T-cell (primary cell): ENCODE measurements at places on chromosomes 3 and 15.
A peak's percentile ranks its signal among the peaks of the same experiment; 100 is the strongest.

DNA sequence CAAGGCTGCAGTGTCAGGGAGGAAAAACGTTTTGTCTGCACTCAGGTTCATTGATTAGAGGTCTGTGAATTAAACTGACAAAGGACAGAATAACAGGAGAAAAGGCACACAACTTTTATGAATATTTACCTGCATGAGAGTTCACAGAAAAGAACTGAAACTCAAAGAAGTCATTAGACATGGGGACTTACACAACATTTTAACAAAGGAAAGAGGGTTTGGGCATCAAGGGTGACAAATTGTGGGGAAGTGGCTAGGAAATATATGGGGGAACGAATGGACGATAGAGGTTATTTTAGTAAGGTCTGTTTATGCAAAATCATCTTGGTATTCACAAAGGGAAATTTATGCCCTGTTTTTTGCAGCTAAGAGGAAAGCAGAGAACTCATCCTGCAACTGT is 65.6 kb upstream of the C15orf39 start:
- H3K36me3 ChIP-seq = no peaks in the 10 kb centered on the region
- no peak overlapping the region for H3K27ac ChIP-seq
- no peaks in the 10 kb centered on the region for H3K27me3 ChIP-seq

DNA sequence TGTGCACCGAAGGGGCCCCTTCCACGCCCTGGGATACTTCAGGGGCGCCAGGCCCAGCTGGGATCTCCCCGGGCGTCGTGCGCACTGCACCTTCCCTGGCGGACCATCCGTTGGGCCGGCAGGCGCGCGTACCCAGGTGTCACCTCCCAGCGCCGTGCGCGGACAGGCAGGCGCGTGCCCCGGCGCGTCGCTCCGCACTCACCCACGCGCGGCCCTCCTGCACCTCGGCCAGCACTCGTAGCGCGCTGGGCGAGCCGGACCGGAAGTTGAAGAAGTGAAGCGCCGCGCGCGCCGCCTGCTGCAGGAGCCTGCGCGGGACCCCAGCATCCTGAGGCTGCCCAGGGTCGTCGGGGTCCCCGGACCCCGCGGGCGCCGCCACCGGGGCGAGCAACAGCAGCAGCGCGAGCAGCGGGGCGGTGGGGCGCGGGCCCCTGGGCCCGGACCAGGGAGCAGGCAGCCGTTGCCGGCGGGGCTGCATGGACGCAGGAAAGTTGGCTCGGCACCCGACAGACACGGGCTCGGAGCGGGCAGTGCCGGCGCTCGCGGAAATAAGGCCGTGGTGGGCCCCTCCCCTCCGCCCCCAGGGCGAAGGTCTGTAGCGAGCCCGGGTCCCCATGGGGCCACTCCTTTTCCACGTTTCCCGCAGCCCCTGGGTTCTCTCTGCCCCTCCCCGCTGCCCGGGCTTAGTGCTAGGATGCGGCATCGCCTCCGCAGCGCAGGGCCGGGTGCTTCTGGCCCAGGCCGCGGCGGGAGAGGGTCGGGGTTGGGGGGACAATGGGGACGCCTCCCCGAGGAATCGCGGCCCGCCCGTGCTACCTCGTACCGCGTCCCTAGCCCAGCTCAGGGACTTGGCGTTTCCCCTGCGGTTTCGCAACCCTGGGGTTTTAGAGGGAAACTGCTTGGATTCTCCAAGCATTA is at the start of gene RARRES1:
TSS of gene RARRES1 (minus strand) at position 520 of the 918 bp plus-strand sequence. CDS start at position 478, 42 bp downstream.
- peak within 1 kb of the TSS; percentile 27 for H3K4me3 ChIP-seq
- H3K27me3 ChIP-seq = peaks cover 26% of the 10 kb centered on the region
- peaks cover 4% of the 10 kb centered on the region for H3K36me3 ChIP-seq

GRCh38 chr3:129013491-129013891 is 12.4 kb downstream of the EFCC1 start:
- H3K36me3 ChIP-seq = no peaks in the 10 kb centered on the region
- no peak overlapping the region for H3K4me3 ChIP-seq
- H3K27ac ChIP-seq = no peak overlapping the region
- H3K27me3 ChIP-seq = no peaks in the 10 kb centered on the region
- peaks cover 26% of the 10 kb centered on the region for H3K4me1 ChIP-seq
- DNase-seq = no peak

- H3K4me1 ChIP-seq = peaks cover 61% of the 10 kb centered on the region
- no peaks in the 10 kb centered on the region for H3K36me3 ChIP-seq
- no peak for DNase-seq
- H3K27me3 ChIP-seq = no peaks in the 10 kb centered on the region
- H3K27ac ChIP-seq = peak overlapping the region; percentile 74
- no peak overlapping the region for H3K4me3 ChIP-seq
These were observed 15.6 kb downstream of the KAT2B start for GRCh38 chr3:20055842-20056241.

DNA sequence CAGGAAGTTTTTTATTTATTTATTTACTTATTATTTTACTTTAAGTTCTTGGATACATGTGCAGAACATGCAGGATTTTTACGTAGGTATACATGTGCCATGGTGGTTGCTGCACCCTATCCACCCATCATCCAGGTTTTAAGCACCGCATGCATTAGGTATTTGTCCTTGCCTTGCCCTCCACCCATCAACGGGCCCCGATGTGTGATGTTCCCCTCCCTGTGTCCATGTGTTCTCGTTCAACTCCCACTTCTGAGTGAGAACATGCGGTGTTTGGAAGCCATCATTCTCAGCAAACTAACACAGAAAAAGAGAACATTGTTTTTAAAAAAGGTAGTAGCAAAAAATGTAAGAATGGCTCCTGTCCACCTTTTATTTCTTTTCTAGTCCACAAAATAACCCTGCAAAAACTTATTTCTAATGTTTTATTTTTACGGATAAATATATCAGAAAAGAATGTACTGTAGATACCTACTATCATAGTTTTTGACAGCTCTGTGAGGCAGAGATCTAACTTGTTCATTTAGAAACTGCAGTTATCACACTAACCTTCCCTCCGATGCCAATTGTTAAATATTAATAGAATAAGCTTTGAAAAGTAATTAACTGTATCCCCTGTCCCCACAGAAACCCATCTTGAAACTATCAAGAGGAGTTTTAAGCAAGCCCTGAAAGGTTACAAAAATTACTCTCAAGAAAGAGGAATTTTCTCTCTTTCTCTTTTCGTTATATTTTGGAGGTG is 189.2 kb downstream of the LPP start:
- no peaks in the 10 kb centered on the region for H3K36me3 ChIP-seq
- no peak overlapping the region for H3K27ac ChIP-seq
- H3K27me3 ChIP-seq = no peaks in the 10 kb centered on the region

DNA sequence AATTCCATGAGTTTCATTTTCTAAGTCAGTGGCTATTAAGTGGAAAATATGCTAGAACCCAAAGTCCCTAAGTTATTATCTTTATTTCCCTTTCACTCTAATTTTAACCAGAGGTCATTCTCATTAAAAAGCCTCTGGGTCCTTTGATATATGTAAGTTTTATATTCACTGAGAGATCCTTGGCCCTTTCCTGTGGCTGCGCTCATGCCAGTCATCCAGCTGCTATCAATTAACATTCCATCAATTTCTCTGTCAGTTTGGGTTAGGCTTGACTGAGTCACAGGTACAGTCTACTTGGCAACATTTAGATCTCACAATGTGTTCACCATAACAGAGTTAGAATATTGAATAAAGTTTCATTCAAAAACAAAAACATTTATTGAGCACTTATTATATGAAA is 58.0 kb upstream of the FBN1 start:
- no peaks in the 10 kb centered on the region for H3K4me1 ChIP-seq
- no peaks in the 10 kb centered on the region for H3K27me3 ChIP-seq
- H3K27ac ChIP-seq = no peak overlapping the region
- H3K36me3 ChIP-seq = no peaks in the 10 kb centered on the region
- DNase-seq = no peak
